ENCODE measurements at places on chromosomes 7 and 10.

DNA sequence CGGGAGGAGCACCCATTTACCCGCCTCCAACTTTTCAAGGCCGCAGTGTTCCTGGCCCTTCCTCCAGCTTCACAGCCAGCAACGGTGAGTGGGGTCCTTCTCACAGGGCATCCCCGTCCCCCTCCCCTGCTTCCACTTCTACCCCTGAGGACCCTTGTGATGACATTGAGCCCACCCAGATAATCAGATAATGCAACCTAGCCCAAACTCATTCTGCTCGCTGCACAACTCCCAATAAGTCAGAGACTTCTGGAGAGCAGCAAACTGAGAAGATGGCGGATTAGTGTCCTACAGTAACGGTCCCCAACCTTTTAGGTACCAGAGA, 74.5 kb downstream of the OAT start:
- no peak for DNase-seq

DNA sequence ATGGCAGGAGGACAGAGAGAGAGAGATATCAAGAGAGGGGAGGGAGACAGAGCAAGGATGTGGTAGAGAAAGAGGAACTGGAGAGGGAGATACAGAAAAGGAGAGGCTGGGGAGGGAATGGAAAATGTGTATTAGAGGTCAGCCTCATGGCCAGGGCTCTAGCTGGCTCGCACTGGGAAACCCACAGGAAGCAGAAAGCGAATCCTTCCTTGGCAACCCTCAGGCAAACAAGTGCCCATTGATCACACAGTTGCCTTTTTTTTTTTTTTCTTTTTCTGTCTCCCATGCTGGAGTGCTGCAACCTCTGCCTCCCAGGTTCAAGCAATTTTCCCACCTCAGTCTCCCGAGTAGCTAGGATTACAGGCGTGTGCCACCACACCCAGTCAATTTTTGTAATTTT, 391.2 kb downstream of the TYW1 start:
- DNase-seq, result no peak

- DNase-seq, result no peak
Measured at GRCh38 chr7:127850195-127850594, 181.0 kb downstream of the LRRC4 start.

DNA sequence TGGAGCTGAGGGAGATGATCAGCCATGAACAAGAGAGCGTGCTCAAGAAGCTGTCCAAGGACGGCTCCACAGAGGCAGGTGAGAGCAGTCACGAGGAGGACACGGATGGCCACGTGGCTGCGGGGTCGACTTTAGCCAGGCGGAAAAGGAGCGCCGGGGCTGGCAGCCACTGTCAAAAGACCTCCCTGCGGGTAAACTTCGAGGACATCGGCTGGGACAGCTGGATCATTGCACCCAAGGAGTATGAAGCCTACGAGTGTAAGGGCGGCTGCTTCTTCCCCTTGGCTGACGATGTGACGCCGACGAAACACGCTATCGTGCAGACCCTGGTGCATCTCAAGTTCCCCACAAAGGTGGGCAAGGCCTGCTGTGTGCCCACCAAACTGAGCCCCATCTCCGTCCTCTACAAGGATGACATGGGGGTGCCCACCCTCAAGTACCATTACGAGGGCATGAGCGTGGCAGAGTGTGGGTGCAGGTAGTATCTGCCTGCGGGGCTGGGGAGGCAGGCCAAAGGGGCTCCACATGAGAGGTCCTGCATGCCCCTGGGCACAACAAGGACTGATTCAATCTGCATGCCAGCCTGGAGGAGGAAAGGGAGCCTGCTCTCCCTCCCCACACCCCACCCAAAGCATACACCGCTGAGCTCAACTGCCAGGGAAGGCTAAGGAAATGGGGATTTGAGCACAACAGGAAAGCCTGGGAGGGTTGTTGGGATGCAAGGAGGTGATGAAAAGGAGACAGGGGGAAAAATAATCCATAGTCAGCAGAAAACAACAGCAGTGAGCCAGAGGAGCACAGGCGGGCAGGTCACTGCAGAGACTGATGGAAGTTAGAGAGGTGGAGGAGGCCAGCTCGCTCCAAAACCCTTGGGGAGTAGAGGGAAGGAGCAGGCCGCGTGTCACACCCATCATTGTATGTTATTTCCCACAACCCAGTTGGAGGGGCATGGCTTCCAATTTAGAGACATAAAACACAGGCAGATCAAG, 3.3 kb downstream of the GDF2 start:
- no peak for DNase-seq

DNA sequence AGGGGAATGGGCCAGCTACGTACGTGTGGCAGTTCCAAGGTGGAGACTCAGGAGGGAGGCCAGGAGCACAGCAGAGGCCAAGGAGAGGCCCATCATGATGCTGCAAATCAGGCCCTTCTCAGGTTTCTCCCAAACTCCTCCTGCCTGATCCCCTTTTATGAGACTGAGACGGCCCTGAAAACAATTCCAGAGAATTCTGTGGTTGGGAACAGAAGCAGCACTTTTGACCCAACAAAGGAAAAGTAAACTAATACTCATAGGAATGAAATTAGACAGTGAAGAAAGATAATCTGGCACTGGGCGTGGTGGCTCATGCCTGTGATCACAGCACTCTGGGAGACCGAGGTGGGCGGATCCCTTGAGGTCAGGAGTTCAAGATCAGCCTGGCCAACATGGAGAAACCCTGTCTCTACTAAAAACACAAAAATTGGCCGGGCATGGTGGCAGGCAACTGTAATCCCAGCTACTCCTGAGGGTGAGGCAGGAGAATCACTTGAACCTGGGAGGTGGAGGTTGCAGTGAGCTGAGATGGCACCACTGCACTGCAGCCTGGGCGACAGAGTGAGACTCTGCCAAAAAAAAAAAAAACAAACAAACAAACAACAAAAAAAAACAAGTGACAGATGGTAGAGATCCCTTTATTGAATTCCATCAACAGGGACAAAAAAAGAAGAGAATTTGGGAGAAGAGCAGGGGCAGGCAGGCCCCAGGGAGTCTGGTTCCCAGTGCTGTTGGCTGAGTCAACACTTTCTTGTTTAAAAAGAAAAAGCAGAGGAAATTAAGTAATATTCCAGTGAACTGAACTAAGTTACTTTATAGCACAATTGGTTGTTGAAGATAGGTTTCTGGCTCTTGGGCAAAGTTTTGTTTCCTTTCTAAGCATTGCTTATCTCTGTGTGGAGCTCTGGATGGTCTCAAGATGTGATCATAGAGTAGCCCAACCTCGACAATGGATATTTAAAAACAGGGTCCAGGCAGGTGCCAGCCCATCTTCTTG, at the start of gene CCL26:
CCL26 (minus strand) TSS at position 131 of the 997 bp plus-strand sequence; CDS start at position 96, 35 bp downstream.
- DNase-seq, result no peak

All from CD4-positive, alpha-beta T cell treated with Interleukin-17A for 1 hour (primary cell).